ENCODE measurements at places on chromosomes 1 and 21. TPM values are rescaled to one million over a fixed set of nuclear protein-coding genes. Genes with fewer than 3 reads are reported as not detected.

Gene CAMK2N1
- total RNA-seq = 92.0 TPM

DNA sequence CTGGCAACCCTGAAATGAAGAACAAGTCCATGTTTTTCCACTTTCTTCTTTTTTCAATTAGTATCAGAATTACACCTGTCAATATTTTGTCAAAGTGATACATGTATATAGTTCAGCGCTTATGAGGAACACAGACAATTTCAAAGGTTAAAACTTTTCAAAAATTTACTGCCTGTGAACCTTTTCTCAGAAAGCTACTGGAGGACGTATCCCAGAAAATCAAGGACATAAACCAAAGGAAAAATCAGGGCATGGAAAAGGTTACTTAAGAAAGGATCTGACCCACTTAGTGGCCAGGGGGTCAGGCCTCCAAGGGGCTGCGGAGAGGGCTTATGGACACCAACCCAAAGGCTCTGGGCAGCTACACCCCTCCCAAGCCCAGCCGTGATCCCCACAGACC is 81.1 kb upstream of the ACTRT2 start:
- H3K27ac ChIP-seq = no peak overlapping the region
- no peaks in the 10 kb centered on the region for H3K27me3 ChIP-seq
- no peaks in the 10 kb centered on the region for H3K4me1 ChIP-seq
- H3K4me3 ChIP-seq = no peak overlapping the region
- no peak for DNase-seq
- H3K36me3 ChIP-seq = no peaks in the 10 kb centered on the region

Gene TMEM269
- total RNA-seq = not detected

DNA sequence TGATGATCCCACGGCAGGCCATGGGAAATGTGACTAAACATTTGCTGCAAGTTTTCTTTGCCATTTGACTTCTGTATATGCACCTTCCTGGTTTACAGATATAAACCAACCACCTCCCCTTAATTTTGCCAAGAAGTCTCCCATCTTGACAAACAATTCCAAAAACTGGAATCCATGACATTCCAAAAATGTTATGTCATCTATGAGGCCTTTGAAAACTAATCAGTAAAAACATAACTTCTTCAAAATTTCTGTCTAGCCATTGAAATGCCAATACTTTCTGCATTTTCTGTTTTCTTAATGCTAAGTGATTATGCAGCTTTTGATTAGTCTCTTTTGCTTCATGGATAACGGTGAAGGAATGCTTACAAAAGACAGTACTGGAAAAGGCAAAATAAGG is 84.1 kb downstream of the LYST start:
- H3K27ac ChIP-seq = no peak overlapping the region
- no peaks in the 10 kb centered on the region for H3K4me1 ChIP-seq
- no peak for DNase-seq

DNA sequence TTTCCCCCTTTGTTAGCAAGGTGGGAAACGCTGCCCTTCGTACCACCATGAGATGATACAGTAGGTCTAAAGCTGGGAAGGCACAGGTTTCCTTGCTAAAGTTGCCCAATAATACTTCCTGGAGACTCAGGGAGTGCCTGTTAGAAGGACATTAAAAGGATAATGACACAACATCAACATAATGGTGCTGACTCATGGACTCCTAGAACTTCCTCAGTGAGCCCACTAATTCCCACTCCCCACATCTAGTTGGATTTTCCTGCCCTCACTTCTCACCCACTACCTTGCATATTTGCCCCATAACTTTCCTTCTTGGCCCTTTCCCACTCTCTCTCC is 17.5 kb downstream of the CFAP45 start:
- no peak overlapping the region for H3K4me3 ChIP-seq
- H3K36me3 ChIP-seq = no peaks in the 10 kb centered on the region
- no peak for DNase-seq
- no peaks in the 10 kb centered on the region for H3K27me3 ChIP-seq
- H3K4me1 ChIP-seq = no peaks in the 10 kb centered on the region

DNA sequence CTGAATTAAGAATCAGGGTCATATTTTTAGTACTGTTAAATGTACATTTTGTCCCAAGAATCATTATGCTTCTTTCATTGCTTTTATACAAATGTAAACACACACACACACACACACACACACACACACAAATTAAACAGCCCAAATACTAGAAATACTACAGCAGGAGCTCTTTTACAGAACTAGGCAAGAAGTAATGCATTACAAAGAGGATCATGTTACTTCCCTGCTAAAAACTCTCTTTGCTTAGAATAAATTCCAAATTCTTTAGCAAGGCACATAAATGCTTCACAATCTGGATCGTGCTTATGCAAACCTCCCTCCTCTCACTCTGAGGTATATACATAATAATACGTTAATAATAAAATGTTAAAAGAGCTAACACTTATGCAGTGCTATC is 720.4 kb upstream of the ADGRL4 start:
- H3K4me1 ChIP-seq = no peaks in the 10 kb centered on the region
- no peak for DNase-seq
- H3K27ac ChIP-seq = no peak overlapping the region
- H3K36me3 ChIP-seq = no peaks in the 10 kb centered on the region
- no peak overlapping the region for H3K4me3 ChIP-seq
- no peaks in the 10 kb centered on the region for H3K27me3 ChIP-seq

DNA sequence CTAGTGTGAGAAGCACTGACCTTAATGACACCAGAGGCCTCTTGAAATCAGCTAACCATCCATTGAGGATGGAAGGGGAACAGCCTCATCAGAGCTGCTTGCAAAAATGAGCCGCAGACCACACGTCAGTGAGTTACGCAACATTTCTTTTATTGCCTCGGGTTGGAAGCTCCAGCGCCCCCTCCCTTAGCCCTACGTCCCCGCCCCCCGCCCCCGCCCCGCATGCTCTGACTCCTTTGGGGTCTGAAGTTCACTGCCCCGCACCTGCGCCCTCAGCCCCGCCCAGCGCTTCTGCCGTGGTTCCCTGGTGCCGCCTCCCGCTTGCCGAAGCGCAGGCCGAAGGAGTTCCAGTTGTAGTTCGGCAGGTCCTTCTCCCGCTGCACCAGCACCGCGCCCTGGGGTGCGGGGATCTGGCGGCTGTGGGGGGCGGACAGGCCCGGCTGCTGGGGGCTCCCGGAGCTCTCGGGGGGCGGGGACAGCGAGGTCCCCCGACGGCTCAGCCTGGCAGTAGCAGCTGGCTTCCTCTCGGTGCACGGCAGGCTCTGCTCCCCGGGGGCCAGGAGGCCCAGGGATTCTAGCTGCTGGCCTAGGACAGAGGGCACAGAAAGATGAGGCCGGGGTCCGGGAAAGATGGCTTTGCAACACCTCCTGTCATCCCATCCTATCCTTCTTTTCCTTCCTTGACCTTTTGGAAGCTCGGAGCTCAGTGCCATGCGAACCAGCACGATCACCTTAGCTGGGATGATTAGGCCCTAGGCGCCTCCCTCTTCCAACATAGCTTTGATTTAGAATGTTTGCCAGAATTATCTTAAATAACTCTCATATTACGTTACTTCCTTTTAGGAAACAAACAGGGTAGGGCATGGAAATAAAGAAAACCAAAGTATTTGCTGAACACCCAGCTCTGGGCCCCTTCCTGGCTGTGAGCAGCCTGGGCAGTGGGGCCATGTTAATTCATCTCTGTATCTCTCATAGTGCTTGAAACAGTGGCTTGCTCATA is 5.8 kb downstream of the KISS1 start:
- H3K27ac ChIP-seq = no peak overlapping the region
- peaks cover 8% of the 10 kb centered on the region for H3K4me1 ChIP-seq
- H3K4me3 ChIP-seq = peak overlapping the region; percentile 38
- DNase-seq = peak; percentile 71

GRCh38 chr1:155062151-155062686 is 1.3 kb upstream of the EFNA4 start:
- H3K4me3 ChIP-seq = peak overlapping the region; percentile 85
- peak overlapping the region; percentile 92 for H3K27ac ChIP-seq
- no peaks in the 10 kb centered on the region for H3K27me3 ChIP-seq
- H3K36me3 ChIP-seq = no peaks in the 10 kb centered on the region

Gene OR2T35
- total RNA-seq = not detected

- H3K4me3 ChIP-seq = no peak overlapping the region
- no peaks in the 10 kb centered on the region for H3K27me3 ChIP-seq
- no peaks in the 10 kb centered on the region for H3K4me1 ChIP-seq
- H3K27ac ChIP-seq = peak overlapping the region; percentile 5
- peak; percentile 10 for DNase-seq
These were observed 74.2 kb downstream of the KIRREL1 start for GRCh38 chr1:158067662-158068061.

- no peak for DNase-seq
- H3K4me1 ChIP-seq = no peaks in the 10 kb centered on the region
- peaks cover 13% of the 10 kb centered on the region for H3K27me3 ChIP-seq
- no peak overlapping the region for H3K4me3 ChIP-seq
- no peak overlapping the region for H3K27ac ChIP-seq
- H3K36me3 ChIP-seq = no peaks in the 10 kb centered on the region
These were observed 144.7 kb downstream of the GRIK3 start for GRCh38 chr1:36889478-36890226.

GRCh38 chr1:58734630-58735029 is 34.8 kb upstream of the MYSM1 start:
- H3K27ac ChIP-seq = no peak overlapping the region
- no peaks in the 10 kb centered on the region for H3K4me1 ChIP-seq
- no peak overlapping the region for H3K4me3 ChIP-seq
- DNase-seq = no peak
- no peaks in the 10 kb centered on the region for H3K36me3 ChIP-seq

DNA sequence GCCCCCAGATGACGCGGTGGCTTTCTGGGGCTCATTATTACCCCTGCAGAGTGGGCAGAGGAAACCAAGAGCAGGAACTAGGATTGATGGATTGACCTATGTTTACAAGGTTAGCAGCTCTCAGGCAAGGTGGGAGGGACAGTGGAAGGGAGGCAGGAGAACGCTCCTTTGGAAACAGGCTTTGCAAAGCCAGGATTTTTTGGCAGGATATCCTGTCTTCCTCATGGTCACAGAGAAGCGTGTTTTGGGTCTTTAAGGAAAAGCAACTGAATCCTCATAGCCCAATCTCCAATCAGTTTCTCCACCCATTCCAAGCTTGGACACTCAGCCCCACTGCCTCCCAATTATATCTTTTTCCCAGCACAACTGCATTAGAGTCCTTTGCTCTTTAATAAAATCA is 105.6 kb upstream of the SOD1 start:
- H3K36me3 ChIP-seq = no peaks in the 10 kb centered on the region
- no peak for DNase-seq
- H3K27me3 ChIP-seq = peaks cover 44% of the 10 kb centered on the region
- no peak overlapping the region for H3K4me3 ChIP-seq
- no peak overlapping the region for H3K27ac ChIP-seq

DNA sequence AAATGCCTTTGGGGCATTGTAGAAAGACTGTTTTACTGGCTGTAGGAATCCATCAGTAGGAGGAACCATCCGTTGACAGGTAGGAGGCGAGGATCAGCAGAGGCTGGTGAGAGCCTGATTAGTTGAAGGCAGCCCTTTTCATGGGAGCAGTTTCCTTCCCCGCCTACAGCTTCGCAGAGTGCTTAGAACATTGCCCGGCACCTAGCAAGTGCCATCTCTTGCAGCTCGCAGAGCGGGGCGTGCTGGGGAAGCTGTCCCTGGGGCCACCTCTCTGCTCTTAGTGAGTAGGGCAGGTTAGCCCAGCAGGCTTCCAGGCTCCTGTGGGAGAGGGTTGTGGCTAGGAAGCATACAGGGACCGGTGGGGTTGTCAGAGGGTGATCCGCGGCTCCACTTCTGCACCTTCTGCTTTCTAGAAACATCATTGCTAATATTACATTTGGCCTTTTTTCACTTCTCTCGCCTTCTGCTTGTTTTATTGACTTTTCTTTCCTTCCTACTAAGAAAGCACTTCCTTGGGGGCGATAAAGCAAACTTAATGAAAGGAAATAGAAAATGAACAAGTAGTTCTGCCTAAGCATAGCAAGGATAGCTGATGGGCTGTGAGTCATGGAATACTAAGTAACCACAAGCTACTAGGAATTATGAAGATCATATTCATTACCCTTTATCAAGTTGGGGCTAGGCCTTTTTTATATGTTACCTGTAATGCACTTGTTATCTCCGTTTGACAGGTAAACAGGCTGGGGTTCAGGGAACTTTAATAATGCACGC is 176.7 kb downstream of the GALNT2 start:
- H3K27me3 ChIP-seq = no peaks in the 10 kb centered on the region
- no peaks in the 10 kb centered on the region for H3K4me1 ChIP-seq
- H3K36me3 ChIP-seq = no peaks in the 10 kb centered on the region
- no peak for DNase-seq

DNA sequence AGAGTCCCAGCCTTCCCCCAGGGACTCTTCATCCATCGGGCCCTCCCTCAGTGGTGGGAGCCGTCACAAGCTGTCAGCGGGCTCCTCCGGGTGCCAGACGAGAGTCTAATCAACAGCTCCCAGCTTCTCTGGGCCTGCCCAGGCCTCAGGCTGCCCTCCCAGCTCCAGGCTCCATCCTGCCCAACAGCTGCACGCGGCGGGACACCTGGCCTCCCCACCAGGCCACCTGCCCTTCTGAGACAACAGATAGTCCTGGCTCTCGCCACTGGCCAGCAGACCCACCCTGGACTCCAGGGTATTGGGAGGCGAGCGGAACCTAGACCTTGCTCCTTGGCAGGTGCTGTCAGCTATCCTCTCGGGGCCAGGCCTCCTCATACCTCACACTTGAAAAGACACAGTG is 3.1 kb downstream of the WNT4 start:
- peaks cover 14% of the 10 kb centered on the region for H3K4me1 ChIP-seq
- no peak for DNase-seq
- H3K27me3 ChIP-seq = peaks cover 49% of the 10 kb centered on the region

- no peak for DNase-seq
- no peaks in the 10 kb centered on the region for H3K4me1 ChIP-seq
- no peak overlapping the region for H3K27ac ChIP-seq
- no peak overlapping the region for H3K4me3 ChIP-seq
- no peaks in the 10 kb centered on the region for H3K27me3 ChIP-seq
- no peaks in the 10 kb centered on the region for H3K36me3 ChIP-seq
These were observed 34.0 kb upstream of the ADGRL4 start for GRCh38 chr1:79040424-79041082.

- no peak overlapping the region for H3K27ac ChIP-seq
- peaks cover 7% of the 10 kb centered on the region for H3K36me3 ChIP-seq
- DNase-seq = no peak
- H3K4me3 ChIP-seq = no peak overlapping the region
- no peaks in the 10 kb centered on the region for H3K27me3 ChIP-seq
These were observed 27.2 kb downstream of the THAP3 start for GRCh38 chr1:6651909-6652308.

Gene RPE65
- not detected for total RNA-seq

DNA sequence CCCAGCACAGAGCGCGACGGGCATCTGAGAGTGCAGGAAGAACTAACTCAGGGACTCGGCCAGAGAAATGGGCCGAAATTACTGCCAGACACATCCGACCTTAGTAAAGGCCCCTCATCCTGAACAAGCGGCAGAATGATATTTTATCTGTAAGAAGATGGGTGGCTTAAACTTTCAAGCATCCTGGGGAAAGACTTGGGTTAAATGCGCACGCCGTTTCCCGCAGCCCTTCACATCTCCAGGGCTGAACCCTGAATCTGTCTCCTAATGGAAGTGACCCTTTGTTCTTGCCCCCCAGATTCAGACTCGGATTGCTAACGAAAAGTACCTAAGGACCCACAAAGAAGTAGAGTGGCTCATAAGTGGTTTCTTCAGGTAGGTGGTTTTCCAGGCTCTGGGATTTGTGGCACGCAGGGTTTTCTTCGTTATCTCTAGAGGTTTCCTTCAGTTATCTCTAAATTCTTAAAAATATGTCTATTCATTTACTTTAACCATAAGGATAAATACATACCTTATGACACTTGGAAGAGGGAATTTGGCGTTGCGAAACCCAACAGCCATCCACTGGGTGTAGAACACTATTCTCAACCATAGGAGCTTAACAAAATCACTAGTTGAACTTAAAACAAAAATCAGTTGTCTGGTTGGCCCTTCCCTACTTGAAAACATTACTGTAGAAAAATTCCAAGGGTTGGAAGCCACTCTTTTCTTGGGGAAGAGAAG is 627 bp downstream of the RIIAD1 start:
- H3K4me3 ChIP-seq = peak overlapping the region; percentile 37
- DNase-seq = no peak
- peaks cover 8% of the 10 kb centered on the region for H3K27me3 ChIP-seq
- peak overlapping the region; percentile 83 for H3K27ac ChIP-seq
- peaks cover 32% of the 10 kb centered on the region for H3K4me1 ChIP-seq
